ENCODE measurements at places on chromosomes 4 and X.

- DNase-seq = no peak
These were observed 97.9 kb downstream of the PHKA2 start for GRCh38 chrX:18886005-18886343.

GRCh38 chrX:13893826-13894225 lies 76.9 kb upstream of the GPM6B start:
- peak; percentile 65 for DNase-seq

- no peak for DNase-seq
These were observed 473.3 kb upstream of the ADGRL3 start for GRCh38 chr4:60726779-60727178.

DNA sequence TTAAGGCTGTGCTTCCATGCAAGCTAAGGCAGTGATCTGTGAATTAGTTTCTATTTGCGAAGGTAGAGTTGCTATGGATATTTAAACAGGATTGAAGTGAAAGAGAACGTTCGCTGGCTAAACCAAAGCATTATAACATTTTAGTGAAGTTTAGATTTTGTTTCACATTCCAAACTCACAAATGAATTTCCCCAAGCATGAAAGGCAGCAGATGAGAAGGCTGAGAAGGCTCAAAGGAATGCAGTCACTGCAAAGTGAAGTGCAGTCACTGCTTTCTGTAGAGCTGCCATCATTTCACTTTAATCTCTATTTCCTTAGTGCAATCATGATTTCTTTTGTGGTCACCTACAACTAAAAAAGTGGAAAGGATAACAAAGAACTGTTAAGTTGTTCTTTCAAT lies 334.7 kb upstream of the NR3C2 start:
- no peak for DNase-seq

DNA sequence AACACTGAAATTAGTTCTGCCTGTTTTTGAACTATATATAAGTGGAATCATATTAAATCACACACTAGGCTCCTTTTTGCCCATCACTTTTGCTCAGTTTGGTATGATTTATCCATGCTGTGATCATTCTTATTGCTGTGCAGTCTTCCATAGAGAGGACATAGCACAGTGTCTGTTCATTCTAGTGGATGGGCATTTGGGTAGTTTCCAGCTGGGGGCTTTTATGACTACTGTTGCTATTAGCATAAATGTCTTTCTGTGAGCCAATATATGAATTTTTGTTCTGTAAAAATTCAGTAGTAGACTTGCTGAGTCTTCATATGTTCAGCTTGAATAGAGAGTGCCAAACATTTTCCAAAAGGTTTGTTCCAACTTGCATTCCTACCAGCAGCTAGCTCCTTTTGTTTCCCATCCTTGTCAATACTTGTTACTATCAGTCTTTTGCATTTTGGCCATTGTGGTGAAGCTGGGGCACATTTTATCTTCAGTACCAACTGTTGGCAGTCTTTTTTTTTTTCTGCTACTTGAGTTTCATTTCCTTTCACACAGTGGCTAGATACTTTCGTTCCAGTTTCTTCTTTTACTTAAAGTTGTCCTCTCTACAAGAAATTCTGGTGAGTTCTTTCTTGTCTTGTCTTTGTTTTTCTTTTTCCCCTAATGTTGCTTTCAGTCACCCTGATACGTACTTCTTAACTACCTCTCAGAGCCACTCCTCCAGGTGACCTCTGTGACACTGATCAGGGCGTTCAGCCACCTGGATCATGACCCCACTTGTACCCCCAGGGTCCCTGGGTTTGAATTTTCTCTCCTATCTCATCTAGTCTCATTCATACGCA lies 87.0 kb downstream of the ANXA3 start:
- no peak for DNase-seq

- no peak for DNase-seq
These were observed 327.4 kb downstream of the PPP3CA start for GRCh38 chr4:101019941-101020401.

DNA sequence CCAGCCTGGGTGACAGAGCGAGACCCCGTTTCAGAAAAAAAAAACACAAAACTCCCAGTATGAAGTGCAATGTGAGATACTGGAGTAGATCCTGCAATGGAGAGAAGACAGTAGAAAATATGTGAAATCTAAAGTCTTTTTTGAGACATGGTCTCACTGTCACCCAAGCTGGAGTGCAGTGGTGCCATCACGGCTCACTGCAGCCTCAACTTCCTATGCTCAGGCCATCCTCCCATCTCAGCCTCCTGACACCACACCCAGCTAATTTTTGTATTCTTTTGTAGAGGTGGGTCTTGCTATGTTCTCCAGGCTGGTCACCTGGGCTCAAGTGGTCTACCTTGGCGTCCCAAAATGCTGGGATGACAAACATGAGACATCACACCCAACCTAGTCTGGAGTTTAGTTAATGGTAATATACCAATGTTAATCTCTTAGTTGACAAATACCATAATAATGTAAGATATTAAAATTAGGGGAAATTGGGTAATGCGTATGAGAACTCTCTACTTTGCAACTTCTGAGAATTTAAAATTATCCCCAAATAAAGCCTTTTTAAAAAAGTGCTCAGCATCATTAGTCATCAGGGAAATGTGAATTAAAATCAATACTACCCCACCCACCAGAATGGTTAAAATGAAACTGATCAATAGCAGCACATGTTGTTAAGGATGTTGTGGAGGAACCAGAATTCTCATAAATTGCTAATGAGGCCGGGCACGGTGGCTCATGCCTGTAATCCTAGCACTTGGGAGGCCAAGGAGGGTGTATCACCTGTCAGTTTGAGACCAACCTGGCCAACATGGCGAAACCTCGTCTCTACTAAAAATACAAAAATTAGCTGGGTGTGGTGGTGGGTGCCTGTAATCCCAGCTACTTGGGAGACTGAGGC lies 15.0 kb downstream of the RBMX start:
- no peak for DNase-seq

GRCh38 chr4:20299515-20299914 lies 47.8 kb downstream of the SLIT2 start:
- no peak for DNase-seq

DNA sequence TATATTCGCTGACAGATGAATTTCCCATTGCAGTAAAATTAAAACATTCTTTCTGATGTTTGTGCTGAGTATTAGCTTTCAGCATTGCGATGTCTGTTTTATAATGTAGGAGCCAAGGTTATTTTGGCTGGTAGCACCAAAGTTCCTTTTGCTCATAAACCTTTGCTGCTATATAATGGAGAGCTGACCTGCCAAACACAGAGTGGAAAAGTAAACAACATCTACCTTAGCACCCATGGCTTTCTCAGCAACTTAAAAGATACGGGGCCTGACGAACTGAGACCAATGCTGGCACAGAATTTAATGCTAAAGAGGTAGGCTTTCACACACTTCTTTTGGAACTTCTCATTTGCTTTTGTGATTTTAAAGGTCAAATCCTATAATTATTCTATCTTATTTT lies 46.0 kb downstream of the WDR19 start:
- DNase-seq = no peak

- no peak for DNase-seq
These were observed 8.3 kb upstream of the PF4V1 start for GRCh38 chr4:73844806-73845205.

GRCh38 chr4:176814770-176815169 lies 22.0 kb upstream of the VEGFC start:
- DNase-seq = no peak

DNA sequence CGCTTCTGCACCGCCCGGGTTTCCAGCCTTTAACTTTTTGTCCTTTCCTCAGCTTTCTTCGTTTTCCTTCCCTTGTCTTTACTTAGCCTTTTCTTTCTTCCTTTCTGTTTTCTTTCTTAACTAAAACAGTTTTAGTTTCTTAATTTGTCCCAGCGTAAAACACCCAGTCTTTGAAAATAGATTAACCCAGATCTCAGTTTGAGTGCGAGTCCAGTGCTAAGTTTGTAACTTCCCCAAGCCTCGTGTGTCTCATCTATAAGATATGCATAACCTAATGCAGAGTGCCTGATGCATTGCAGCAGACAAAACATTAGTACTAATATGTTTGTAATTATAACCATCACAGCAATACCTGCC lies 460 bp upstream of the GEMIN8 start:
- DNase-seq = no peak
